ENCODE measurements at places on chromosomes 12 and 14.

GRCh38 chr12:41532072-41532471, 344.0 kb downstream of the PDZRN4 start:
- no peak for DNase-seq

DNA sequence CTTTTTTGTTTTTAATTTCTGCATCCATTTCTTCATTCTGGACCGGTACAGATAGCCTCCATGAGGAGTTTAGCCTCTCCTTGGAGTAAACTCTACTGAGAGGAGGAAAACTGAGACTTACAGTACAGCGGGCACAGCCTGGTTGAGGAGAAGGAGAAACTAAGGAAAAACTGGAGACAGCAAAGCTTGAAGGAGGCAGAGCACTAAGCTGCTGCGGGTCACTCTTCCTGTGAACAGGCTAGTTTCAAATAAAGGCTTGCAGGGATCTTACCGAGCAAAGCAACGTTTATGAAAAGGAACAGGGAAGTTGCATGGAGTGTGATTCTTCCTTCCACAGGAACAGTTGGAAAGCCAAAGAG, 348 bp upstream of the SSTR1 start:
- DNase-seq = no peak

GRCh38 chr12:88726806-88727720, 146.8 kb upstream of the KITLG start:
- no peak for DNase-seq

DNA sequence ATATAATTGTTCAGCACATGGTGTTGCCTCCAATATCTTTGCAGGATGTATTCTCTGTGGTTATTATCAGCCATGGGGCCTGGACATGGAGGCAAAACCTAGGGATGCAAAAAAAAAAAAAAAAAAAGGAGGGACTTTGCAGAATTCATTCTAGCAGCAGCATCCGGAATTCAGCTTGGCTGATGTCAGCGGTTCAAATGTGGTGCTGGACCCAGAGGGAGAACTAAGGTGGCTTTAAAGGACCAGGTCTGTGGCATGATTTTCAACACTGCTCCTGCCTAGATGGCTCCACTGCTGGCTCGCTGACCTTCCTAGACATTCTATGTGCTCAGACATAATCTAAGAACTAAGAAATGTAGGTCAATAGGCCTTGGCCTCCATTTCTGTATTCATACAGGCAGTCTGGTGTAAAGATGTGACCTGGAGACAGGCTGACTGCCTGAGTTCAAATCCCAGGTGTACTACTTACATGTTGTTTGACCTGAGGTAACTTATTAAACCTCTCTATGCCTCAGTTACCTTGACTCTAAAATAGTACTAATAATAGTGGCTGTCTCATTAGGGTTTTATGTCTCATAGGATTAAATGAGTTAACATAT, 108.6 kb downstream of the PPM1A start:
- no peak for DNase-seq

DNA sequence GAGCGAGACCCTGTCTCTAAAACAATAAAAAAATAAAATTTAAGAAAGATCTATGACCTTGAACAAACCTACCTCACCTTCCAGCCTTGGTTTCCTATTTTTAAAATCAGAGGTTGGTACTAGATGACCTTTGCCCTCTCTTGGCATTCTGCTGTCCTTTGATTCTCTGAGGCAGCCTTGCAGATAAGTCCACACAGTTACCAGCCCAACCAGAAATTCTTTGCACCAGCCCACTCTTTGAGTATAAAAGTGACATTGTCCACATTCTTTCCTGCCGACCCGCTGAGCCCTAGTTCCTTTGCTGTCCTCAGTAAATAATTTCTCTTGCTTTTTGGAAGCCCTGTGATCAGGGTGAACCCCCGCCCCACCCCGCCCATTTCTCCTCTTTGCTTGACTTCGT, 150.4 kb downstream of the PHETA1 start:
- DNase-seq = no peak

GRCh38 chr12:130435826-130436225, 98.1 kb downstream of the PIWIL1 start:
- DNase-seq = no peak

DNA sequence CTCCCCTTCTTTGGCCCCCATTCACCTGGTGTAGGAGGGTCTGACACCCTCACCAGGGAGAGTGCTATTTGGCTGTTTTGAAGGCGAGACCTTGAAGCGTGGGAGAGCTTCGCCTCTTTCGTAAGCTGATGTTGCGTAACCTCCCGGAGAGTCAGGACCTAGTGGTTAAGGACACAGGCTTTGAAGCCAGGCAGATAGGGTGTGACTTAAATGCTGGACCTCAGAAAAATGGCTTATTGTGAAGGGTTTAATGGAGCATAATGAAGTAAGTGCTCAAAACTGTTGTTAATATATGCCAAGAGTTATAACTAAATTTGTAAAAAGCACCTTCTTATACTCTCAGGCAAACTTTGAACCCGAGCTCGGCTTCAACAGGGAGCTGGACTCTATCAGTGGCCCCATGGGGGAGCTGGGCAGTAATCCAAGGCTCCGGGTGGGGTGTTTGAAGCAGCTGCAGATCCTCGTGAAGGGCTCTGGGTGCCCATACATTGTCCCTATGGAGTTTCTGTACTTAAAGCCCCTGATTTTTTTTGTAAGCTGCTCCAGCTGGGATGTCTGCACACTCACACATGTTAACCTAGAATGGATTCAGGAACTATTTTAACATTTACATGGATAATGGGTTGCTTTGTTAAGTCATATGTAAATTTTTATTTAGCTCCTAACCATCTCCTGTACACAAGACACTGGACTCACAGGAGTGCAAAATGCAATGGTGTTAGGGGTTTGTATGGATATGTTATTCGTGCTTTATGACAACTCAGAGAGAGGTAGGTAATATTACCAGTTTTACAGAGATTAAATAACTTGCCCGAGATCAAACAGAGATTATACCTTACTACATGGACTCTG, 26.0 kb downstream of the PPFIBP1 start:
- DNase-seq = peak; percentile 91

DNA sequence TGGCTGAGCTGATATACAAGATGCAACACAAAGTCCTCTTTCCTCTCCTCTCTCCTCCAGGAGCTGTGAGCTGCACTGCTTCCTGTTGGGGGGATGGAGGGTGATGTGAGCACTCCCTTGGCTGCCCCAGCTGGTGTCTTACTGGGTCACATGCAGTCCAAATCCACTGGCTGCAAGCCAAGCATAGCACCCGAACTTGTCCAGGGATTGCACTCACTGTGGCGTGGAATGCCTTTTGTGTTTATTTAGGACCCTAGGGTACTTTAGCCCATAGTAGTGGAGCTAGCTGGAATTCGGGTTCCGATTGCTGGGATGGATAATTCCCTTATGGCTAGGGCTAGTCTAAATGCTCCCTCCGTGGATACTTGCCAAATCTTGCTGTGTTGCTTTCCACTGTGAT, 424.9 kb upstream of the SYT1 start:
- DNase-seq = no peak

DNA sequence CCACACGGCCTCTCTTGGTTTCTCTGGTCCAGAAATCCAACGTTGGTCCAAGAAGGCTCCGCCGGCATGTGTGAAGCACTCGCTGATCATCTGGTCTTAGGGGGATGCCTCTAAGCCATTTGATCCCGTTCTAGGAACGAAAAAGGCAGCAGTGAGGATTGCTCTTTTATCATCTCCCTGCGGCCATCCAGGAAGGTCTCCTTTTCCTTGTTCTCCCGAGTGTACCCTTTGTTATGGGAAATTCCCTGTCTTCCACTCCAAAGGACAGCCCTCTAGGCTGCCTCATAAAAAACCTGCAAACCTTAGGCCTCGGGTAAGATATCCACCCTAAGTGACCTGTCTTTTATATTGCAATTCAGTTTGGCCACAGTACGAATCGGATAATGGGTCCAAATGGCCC, 85.8 kb downstream of the TMTC3 start:
- DNase-seq = no peak

GRCh38 chr12:66683073-66683472, 4.2 kb upstream of the GRIP1 start:
- DNase-seq = no peak

- no peak for DNase-seq
These were observed 1.2 kb downstream of the NEK9 start for GRCh38 chr14:75125617-75126016.

- DNase-seq = no peak
These were observed 10.9 kb upstream of the RIN3 start for GRCh38 chr14:92502541-92503286.

GRCh38 chr12:25761356-25761755, 197.1 kb upstream of the RASSF8 start:
- no peak for DNase-seq

GRCh38 chr12:79566452-79567174, 124.2 kb downstream of the PAWR start:
- peak; percentile 5 for DNase-seq
